Activated naive CD4-positive, alpha-beta T cell treated with anti-CD3 and anti-CD28 coated beads, Interleukin-2, amount 50 U/mL, for 72 hours (primary cell): ENCODE measurements at places on chromosomes 3 and 15. TPM values are rescaled to one million over a fixed set of nuclear protein-coding genes. Genes with fewer than 3 reads are reported as not detected.

Gene TPRA1
- 26.0 TPM for total RNA-seq

Gene FAM219B
- total RNA-seq, result 66.2 TPM

Gene ZNF710
- 28.1 TPM for total RNA-seq

Gene PPIB
- 167 TPM for total RNA-seq

Gene PCSK6
- total RNA-seq, result 0.61 TPM

Gene NUP210
- total RNA-seq, result 147 TPM

Gene CIDEC
- not detected for total RNA-seq

Gene GBE1
- total RNA-seq, result 78.9 TPM

Gene PPP1R14D
- total RNA-seq, result not detected

Gene CSPG4
- total RNA-seq, result not detected

Gene RTF1
- total RNA-seq, result 29.4 TPM

Gene TERC
- 10.2 TPM for total RNA-seq

Gene ACTRT3
- 0.19 TPM for total RNA-seq

Gene COL6A5
- total RNA-seq, result not detected

Gene DNAJB8
- not detected for total RNA-seq

Gene FAM131A
- total RNA-seq, result 4.1 TPM

Gene GRAMD1C
- total RNA-seq, result 0.48 TPM

Gene BNIP2
- 44.2 TPM for total RNA-seq

Gene PLCD1
- 18.5 TPM for total RNA-seq

Gene TRIM59
- 28.7 TPM for total RNA-seq

Gene FOXP1
- total RNA-seq, result 199 TPM

Gene UBR1
- 32.1 TPM for total RNA-seq

Gene SGO1
- total RNA-seq, result 38.0 TPM

Gene TARS3
- total RNA-seq, result 23.0 TPM

Gene MELTF
- 7.3 TPM for total RNA-seq
